HT1080 (cell line): ENCODE measurements at places on chromosomes 1 and 21. TPM values are rescaled to one million over a fixed set of nuclear protein-coding genes. Genes with fewer than 3 reads are reported as not detected.

DENND2C gene
- 0.21 and 0.47 TPM in 2 replicates for total RNA-seq

DNA sequence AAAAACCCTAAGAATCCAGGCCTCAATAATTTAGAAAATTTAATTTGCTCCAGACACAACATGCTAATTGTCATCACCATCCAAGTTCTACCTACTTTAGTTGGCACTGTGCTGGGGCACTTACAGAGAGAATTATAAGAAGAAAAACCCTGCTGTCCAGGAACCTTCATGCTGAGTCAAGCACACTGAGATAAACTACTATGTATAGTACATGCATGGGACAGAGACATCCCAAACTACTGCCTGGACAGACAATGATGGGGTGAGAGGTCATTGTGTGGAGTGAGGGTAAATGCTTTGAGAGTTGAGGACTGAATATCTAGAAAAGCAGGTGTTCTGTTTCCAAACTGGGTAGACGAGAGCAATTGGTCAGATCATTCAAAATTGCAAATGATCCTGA, 135.3 kb upstream of the CTTNBP2NL start:
- DNase-seq: no peak

GRCh38 chr1:185761841-185762240, 27.6 kb downstream of the HMCN1 start:
- DNase-seq: no peak

GRCh38 chr1:112998592-112999235, 42.7 kb upstream of the SLC16A1 start:
- DNase-seq: peak; percentile 51

DNA sequence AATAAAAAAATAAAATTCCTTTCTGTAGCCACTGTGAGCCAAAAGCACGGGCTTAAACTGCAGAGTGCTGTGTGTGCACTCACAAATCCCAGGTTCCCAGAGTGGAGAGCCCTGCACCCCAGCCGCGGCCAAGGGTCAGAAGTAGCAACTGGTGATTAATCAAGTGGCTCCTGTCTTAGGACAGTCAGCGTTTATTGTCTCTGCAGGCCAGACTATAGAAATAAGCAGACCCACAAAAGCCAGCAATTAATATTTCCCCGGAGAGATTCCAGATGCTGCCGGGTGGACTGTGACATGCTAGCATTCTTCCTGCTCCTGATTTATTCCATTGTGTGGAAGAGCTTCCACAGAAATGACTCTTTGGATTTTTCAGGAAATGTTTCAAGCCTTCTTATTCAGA, 412.2 kb downstream of the KIF26B start:
- no peak for DNase-seq

GRCh38 chr1:17119773-17120480, 676 bp upstream of the PADI2 start:
- DNase-seq: no peak

DNA sequence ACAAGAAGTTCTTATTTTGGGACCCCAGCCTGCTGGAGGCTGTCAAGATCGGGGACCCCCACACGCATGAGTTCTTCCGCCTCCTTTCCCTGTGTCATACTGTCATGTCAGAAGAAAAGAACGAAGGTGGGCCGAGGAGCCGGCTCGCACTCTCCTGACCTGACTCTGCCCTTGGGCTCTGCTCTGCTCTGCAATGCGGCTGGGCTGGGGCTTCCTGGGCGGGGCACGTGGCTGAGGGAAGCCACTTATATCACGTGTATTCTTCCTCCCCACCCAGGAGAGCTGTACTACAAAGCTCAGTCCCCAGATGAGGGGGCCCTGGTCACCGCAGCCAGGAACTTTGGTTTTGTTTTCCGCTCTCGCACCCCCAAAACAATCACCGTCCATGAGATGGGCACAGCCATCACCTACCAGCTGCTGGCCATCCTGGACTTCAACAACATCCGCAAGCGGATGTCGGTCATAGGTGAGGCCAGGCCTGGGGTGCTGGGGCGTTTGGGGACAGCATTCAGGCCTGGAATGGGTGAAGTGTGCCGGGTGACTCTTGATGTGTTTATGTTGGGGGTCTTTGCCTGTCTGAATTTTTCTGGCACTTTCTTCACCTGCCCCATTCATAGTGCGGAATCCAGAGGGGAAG, 17.6 kb downstream of the ATP8B2 start:
- no peak for DNase-seq
